ENCODE measurements at places on chromosomes 3 and 15. TPM values are rescaled to one million over a fixed set of nuclear protein-coding genes. Genes with fewer than 3 reads are reported as not detected.
A peak's percentile ranks its signal among the peaks of the same experiment; 100 is the strongest.

The TMEM212 gene
- total RNA-seq, result not detected

The ZDHHC23 gene
- 20.1 TPM for total RNA-seq

The LIPC gene
- total RNA-seq, result 9.9 TPM

The CYP8B1 gene
- 10.4 TPM for total RNA-seq

The MAP1A gene
- 9.3 TPM for total RNA-seq

The GMNC gene
- total RNA-seq, result 1.9 TPM

The GXYLT2 gene
- total RNA-seq, result 3.8 TPM

The HGD gene
- total RNA-seq, result 72.0 TPM

The CSPG4 gene
- total RNA-seq, result 30.7 TPM

- no peak for DNase-seq
Observed at GRCh38 chr3:140845882-140846281, 95.8 kb upstream of the SLC25A36 start.

GRCh38 chr15:51132384-51133139 is 37.9 kb upstream of the TNFAIP8L3 start:
- DNase-seq, result no peak

- peak; percentile 76 for DNase-seq
Observed at GRCh38 chr15:44295750-44296431, 7.4 kb downstream of the GOLM2 start.

- DNase-seq, result no peak
Observed at GRCh38 chr3:141452045-141452444, 34.8 kb upstream of the RASA2 start.

- peak; percentile 83 for DNase-seq
Observed at GRCh38 chr15:82849556-82850512, 40.4 kb downstream of the WHAMM start.

DNA sequence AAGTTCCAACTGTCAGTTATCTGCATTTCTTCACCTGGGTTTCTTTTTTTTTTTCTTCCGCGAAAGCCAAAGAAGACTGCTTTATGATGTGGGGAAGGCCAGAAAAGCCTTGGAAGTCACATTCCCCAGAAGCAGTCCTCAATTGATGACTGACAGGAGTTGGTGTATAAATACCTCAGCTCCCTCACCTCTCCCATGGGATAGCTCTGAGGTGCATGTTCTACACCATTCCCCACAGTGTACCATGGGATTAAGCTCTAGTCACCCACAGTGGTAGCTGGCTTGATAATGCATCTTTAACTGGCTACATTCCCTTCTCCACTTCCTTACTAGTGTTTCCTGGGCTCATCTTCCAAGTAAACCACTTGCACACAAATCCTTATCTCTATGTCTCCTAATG is 30.5 kb downstream of the DPH3 start:
- no peak for DNase-seq

GRCh38 chr3:19945969-19946831 is 697 bp upstream of the RAB5A start:
- peak; percentile 12 for DNase-seq

- no peak for DNase-seq
Observed at GRCh38 chr15:52343831-52344230, 48.2 kb upstream of the MYO5C start.

- DNase-seq, result no peak
Observed at GRCh38 chr3:194274424-194275085, 76.6 kb downstream of the CPN2 start.

DNA sequence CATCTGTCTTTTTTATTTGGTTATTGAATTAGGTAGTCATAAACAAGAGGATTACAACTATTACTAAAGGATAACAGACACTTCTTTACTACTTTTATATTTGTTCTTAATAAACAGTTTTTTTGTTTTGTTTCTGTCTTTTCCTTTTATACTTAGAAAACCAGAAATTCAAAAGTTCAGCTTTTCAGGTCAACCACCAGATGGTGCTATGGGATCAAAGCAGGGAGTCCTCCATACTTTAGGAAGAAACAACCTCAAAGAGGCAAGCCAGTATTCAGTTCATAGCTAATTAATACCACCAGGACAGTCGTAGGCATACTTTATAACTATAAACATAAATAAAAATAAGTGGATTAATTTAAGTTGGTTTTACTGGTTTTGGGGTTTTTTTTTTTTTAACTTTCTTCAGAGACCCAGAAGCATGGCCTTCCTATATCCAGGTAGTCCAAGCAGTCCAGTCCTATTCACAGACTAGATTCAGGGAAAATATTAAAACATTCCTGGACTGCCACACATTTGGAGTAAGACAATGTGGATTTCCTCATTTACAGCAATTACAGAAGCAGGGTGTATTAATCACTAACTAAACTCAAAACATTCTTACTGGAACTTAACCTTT is 16.0 kb upstream of the EID1 start:
- DNase-seq, result no peak

DNA sequence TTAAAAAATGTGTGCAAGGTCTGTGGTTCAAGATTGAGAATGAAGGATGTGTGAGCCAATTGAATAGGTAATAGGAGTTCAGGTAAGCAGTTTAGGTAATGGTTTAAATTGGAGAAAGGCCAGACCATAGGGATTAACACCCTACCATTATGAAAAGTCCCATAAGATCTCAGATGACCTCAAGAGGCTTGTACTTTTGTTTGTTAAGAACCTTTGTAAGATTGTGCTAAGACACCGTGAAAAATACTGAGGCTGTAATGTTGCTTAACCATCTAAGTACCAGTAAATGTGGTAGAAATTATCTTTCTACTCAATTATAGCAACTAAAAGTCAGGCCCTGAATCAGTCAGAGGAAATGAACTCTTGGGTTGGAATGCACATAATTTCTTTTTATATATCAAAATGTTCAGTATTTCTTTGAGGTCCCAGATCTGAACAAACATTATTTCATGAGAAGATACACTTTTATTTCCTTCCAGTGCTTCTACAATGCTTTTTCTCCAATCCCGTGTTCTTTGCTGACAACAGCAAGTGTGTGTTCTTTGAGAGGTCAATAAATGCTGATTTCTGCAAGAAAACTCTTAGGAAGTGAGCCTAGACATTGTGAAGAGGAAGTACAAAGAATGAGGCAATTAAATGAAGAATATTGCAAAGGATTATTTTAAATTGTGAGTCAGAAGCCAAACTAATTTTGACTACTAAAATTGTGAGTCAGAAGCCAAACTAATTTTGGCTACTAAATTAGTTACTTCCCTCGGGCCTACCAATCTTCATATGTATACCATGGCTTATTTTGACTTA is 66.4 kb downstream of the TCF12 start:
- DNase-seq, result peak; percentile 20

DNA sequence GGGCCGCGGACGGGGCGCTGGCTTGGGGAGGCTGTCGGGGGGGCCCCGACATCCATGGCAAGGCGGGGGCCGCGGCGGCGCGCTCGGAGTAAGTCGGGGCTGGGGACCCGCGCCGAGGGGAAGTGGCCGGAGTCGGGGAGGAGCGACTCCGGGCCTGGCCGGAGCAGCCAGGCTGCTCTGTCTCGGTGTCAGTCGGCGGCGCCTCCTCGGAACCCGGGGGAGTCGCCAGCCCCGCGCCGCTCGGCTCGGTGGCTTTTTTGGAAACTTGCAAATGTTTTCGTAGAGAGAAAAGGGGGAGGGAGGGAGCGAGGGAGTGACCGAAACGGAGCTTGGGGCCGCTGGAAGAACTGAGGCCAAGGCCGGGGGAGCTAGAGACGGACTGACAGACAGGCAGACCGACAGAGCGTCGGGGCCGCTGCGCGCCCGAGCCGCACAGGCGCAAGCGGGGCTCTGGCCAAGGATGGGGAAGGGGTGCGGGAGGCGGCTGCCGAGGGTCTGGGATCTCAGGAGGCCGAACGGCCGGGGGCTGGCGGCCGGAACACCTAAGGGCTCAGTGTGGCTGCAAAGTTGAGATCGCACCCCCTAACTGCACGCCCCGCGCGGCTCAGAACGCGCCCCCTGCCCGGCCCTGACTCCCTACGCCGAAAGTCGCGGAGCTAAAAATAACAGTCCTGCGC is 5.0 kb downstream of the PTH1R start:
- peak; percentile 81 for DNase-seq
